ENCODE measurements at places on chromosomes 11 and 22. TPM values are rescaled to one million over a fixed set of nuclear protein-coding genes. Genes with fewer than 3 reads are reported as not detected.

The CECR2 gene
- total RNA-seq, result not detected

The FBLN1 gene
- not detected for total RNA-seq

- H3K27me3 ChIP-seq, result no peaks in the 10 kb centered on the region
- DNase-seq, result no peak
- H3K27ac ChIP-seq, result no peak overlapping the region
- no peaks in the 10 kb centered on the region for H3K4me1 ChIP-seq
- no peak overlapping the region for H3K4me3 ChIP-seq
- H3K36me3 ChIP-seq, result no peaks in the 10 kb centered on the region
These were observed 16.4 kb upstream of the SHANK2 start for GRCh38 chr11:71268706-71269321.

The CRYAB gene
- not detected for total RNA-seq

GRCh38 chr22:42939941-42940653, 74.9 kb downstream of the PACSIN2 start:
- H3K4me3 ChIP-seq, result no peak overlapping the region
- H3K27me3 ChIP-seq, result no peaks in the 10 kb centered on the region
- no peak overlapping the region for H3K27ac ChIP-seq
- H3K36me3 ChIP-seq, result no peaks in the 10 kb centered on the region
- peaks cover 24% of the 10 kb centered on the region for H3K4me1 ChIP-seq
- no peak for DNase-seq
